ENCODE measurements at places on chromosomes 12 and 14.
A peak's percentile ranks its signal among the peaks of the same experiment; 100 is the strongest.

DNA sequence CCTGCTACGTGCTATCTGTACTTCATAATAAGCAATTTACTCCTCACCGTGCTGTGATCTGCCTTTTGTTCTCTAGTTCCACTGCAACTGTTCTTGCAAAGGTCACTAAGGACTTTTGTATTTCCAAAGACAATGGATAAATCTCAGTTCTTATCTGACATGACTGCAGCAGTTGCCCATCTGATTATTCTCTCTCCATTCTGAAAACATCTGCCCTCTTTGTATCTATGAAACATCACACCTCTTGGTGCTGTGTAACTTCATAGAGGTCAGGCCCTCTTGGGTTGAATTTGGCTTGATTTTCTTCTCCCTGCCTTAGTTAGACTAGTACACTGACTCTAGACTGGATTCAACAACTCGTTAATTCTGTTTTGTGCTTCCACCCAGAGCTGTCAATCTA is 319.6 kb downstream of the BTG1 start:
- no peak for DNase-seq

GRCh38 chr12:112979041-112979680 is 842 bp downstream of the OAS2 start:
- DNase-seq = no peak

DNA sequence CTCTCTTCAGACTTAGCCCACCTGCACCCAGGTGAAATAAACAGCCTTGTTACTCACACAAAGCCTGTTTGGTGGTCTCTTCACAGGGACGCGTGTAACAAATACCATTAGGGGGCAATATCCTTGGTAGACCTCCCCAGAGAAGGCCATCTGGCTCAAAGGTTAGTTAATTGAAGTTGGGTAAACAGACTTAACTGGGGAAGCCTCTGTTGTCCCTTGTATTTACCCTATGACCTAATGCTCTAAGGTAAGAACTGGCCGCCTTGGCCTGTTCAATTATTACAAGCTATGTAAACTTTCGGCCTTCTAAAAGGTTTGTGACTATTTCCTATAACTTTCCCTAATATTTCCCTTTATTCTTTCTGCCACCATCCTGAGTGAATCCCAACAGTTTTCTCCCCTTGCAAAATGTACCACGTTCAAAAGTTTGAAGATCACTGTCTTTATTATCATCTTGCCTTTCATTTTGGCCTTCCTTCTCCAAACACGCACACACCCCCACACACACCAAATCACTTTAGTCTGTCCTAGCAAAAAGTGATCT is 15.3 kb upstream of the LYZ start:
- no peak for DNase-seq

GRCh38 chr12:22480016-22480415 is 64.3 kb downstream of the C2CD5 start:
- DNase-seq = no peak

DNA sequence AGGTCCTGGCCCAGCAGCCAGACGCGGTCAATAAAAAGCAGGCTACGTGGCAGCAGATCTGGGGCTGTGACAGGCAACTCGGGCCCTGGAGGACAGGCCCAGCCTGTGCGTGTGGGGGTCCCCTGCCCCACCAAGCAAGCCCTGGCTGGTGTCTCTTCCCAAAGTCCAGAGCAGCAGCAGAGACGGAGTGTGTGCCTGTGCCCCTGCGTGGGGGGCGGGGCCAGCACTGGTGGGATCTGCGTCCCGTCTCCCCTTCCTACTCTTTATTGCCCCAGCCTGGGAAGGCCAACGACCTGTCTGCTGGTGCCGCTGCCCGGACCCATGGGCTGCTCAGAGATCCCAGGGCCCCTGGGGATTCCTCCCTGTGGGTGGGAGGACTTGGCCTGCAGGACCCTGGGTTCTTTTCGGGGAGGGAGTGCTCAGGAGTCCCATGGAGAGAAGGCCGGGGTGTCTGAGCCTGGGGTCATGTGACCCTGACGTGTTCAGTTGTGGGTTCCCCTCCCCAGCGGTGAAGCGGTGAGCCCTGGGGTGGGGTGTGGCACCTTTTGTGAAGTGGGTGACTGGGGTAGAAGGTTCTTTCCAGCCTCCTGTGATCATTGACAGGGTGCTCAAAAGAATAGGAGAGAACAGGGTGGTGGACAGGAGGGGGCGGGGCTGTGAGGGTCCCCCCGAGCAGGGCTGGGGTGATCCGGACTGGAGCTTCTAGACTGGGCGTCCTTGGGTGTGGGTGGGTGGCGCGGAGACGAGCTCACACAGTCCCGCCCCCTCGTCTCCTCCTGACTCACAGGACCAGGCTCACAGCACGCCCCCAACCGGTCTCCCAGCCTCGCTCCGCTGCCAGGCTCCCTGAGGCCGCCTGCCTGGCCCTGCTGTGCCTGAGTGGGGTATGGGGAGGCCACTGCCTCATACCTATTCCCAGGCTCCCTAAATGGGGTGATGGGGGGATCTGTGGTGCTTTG is 22.4 kb downstream of the ASPG start:
- no peak for DNase-seq

DNA sequence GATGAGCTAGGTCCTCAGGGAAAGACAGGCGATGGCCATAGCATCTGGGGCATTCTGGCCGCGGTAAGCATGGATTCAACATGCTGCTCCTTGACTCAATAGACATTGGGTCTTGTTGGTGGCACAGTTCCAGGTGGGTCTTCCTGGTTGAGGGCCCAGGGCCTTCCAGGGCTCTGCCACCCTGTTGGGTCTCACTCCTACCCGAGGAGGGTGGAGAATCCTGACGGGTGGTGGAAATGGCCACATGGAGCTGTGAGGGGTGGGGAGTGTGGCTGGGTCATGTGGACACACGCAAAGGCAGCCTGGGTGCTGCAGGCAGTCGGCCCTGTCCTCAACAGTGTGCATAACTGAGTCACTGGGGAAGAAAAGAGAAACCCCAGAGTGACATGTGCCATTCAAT is 148.1 kb downstream of the KIF26A start:
- DNase-seq = no peak

- no peak for DNase-seq
Observed at GRCh38 chr12:5088586-5089264, 45.0 kb downstream of the KCNA5 start.

- DNase-seq = peak; percentile 58
Observed at GRCh38 chr12:67648521-67649260, at the start of gene DYRK2. TSS of gene DYRK2 (plus strand) at chr12:67648745. CDS start at chr12:67649134, 389 bp downstream.

- DNase-seq = peak; percentile 58
Observed at GRCh38 chr14:106790189-106791036, 1264.0 kb downstream of the TMEM121 start.

- DNase-seq = no peak
Observed at GRCh38 chr12:21697904-21698630, 40.4 kb upstream of the LDHB start.

GRCh38 chr12:108316176-108317086 is 22.7 kb downstream of the CMKLR1 start:
- no peak for DNase-seq

- DNase-seq = no peak
Observed at GRCh38 chr12:122265886-122266229, 436 bp downstream of the VPS33A start.

- no peak for DNase-seq
Observed at GRCh38 chr14:83289896-83290295, 1756.2 kb upstream of the SEL1L start.

DNA sequence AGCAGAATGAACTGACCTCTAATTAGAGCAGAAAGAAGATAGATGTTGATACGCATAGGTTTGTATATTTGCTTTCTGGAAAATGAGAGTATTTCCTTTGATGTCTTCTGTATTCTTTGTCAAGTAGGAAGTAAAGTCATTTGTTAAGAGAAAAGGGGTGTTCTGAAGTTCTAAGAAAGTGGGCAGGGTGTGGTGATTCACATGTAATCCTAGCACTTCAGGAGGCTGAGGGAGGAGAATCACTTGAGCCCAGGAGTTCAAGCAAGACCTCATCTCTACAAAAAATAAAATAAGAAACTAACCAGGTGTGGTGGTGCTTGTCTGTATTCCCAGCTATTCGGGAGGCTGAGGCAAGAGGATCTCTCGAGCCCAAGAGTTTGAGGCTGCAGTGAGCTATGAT is 2.8 kb downstream of the RHNO1 start:
- DNase-seq = no peak

- peak; percentile 35 for DNase-seq
Observed at GRCh38 chr12:94535510-94535921, 75.8 kb upstream of the CEP83 start.

GRCh38 chr12:46374310-46374709 is 1.7 kb upstream of the SLC38A2 start:
- DNase-seq = no peak

DNA sequence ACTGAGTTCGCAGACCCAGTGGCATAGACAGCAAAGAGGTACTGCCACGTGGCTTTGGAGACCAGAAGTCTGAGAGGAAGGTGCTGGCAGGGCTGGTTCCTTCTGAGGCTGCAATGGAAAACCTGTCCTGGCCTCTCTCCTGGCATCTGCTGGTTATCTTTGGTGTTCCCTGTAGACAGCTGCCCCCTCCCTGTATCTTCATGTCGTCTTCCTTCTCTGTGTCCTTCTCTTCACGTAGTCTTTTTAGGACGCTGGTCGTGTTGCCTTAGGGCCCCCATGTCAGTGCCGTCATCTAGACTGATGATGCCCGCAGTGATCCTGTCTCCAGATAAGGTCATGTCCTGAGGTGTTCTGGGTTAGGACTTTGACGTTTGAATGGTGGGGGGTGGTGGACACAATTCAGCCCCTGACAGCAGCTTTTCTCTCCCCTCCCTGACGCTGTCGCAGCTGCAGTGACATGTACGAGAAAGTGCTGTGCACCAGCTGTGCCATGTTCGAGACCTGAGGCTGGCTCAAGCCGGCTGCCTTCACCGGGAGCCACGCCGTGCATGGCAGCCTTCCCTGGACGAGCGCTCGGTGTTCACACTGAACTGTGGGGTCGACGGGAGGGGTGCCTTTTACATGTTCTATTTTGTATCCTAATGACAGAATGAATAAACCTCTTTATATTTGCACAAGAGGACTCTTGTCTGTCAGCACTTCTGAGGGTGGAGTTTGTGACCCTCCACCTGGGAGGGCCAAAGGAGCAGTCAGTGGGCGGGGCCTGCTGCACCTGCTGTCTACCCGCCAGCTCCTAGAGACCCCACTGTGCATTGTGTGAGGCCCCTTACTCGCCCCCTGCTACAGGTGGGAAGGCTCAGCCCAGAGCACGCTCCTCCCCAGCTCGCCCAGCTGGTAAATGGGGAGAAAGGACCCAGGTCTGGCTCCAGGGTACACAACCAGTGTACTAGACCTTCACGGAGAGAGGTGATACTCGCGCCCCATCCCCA is 6.3 kb downstream of the SIVA1 start:
- no peak for DNase-seq
